ENCODE measurements at places on chromosomes 2 and 18.

DNA sequence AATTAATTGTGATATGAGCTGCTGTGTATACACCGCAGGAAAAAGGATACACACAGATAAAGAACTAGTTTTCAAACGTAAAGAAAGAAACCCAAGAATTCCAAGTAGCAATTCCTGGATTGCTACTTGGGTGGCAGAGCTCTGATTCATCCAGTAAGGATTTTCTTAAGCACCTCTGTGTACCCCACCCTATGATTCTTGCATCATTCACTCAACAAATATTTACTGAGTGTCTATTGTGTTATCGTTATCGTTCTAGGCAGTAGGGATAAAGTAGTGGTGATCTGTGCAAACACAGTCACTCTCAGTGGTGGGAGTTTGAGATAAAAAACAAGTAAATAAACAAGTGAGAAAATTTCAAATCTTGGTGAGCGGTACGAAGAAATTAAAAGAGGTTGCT, 4.9 kb upstream of the TMEM200C start:
- DNase-seq: no peak

DNA sequence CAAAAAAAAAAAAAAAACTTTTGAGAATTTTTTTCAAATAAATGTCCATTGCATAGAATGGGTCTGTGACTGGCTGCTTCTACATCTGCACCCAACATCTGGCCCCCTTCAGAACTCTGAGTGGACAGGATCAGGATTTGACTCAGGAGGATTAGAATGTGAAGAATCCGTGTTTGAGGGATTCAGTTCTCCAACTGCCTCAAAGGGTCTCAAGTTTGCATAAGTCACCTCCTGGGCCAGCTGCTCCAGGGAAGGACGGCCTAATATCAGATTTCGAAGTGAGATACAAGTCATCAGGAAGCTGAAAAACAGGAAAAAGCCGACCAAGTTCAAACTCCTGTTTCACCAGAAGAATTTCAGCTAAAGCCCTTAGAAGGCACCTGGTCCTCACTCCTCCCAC, 10.9 kb downstream of the MAT2A start:
- DNase-seq: no peak

DNA sequence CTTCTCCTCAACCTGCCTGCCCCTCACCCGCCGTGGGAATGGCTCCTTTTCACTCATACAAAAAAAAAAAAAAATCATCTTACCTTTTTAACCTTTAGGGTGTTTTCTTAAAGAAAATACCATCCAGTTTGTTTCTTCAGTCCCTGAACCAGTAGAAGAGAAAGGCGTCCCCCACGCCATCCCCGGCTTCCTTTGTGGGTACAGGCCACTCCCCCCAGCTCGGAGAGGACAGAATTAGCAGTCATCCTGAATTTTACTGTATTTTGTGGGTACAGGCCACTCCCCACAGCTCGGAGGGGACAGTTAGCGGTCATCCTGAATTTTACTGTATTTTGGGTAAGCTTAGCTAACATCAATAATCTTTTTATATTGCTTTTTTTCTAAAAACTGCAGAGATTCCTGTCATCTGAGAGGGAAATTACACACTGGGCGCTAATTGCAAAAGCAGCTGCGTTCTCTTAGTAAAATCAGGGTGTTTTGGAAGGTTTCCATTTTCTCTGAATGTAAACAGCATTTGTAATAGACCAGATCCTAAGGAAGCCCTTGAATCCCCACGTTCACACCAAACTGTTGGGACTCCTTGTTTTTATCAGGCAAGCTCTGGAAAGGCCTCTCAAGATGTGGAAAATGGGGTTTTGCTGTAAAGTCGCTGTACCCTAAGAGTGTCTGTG, 72.5 kb downstream of the NFATC1 start:
- no peak for DNase-seq

DNA sequence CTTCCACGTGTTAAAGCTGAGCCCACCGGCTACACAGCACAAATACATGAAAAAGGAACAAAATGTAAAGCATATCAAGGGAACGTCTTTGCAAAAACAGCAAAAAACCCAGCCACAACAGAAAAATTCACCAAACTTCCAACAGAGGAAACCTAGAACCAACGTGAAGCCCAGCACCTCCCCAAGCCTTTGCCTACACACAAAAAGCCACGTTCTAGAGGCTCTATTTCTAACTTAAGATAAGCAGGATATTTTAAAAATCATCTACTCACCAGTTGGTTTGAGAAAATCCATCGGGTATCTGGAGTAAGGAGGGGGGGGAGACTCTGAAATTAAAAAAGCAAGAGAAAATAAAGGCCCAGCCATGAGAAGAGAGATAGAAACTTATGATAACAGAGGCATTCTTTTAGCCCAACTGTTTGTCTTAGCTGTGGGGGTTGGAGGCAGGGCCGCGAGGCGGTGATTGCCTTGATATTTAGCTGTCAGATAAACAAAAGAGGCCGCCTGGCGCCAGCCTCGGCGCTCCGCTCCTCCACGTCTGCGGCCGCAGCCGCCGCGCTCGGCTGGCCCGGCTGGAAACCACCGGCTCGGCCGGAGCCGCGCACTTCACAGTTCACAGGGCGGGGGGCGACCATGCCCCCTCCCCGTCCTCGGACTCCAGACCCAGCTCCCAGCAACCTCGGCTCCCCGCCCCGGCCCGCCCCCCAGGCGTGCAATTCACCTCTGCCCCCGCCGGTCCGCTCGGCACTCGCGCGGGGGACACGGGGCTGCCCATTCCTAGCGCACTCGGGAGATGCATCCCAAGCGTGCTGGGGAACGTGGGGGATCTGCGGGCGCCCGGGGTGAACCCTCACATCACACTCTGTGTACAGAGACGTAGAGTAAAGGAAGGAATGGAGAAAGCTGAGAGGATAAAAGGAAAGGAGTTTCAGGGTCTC, 2.4 kb downstream of the SMAD7 start:
- no peak for DNase-seq

All from stimulated activated CD8-positive, alpha-beta memory T cell treated with anti-CD3 and anti-CD28 coated beads, Interleukin-7, amount 100 ng/mL, for 24 hours (primary cell).